ENCODE measurements at places on chromosomes 5 and 9.

GRCh38 chr9:137011907-137012675, 15.7 kb upstream of the CLIC3 start:
- no peak for DNase-seq

DNA sequence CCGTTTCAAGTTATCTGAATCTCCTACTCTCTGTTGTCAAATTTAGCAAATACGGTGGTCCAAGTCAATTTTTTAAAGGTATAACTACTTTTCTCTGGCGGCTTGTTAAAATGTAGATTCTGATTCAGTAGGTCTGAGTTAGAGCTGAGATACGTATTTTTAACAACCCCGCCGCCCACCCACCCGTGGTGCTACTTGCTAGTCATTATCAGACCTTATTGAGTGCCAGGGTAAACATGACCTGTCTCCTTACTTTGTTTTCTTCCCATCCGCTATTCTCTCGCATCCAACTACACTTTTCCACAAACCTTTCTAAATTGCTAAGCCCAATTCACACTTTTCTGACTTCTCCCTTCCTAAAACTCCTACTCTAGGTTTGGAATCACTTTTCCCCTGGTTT, 694 bp upstream of the PLAA start:
- no peak for DNase-seq

DNA sequence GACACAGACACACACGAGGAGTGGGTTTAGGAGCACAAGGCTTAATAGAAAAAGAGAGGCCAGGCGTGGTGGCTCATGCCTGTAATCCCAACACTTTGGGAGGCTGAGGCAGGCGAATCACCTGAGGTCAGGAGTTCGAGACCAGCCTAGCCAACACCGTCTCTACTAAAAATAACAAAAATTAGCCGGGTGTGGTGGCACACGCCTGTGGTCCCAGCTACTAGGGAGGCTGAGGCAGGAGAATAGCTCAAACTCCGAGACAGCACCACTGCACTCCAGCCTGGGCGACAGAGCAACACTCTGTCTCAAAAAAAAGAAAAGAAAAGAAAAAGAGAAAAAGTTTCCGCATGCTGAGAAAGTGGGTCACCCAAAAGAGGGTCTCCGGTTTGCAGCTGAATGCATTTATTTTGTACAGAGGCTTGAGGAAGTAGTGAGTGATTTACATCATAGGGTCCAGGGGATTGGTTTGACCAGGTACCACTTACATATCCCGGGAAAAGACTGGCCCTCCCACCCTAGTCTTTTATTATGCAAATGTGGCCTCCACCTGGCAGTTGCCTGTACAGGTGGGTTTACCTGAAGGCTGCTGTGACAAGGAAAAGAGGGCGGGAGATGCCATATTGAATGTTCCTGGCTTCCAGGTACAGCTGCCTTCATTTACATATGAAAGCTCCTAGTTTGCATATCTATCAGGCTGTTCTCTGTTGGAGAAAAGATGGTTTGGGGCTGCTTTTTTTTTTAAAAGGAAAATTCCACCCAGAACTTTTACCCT, 366.2 kb upstream of the GRAMD2B start:
- DNase-seq, result no peak

DNA sequence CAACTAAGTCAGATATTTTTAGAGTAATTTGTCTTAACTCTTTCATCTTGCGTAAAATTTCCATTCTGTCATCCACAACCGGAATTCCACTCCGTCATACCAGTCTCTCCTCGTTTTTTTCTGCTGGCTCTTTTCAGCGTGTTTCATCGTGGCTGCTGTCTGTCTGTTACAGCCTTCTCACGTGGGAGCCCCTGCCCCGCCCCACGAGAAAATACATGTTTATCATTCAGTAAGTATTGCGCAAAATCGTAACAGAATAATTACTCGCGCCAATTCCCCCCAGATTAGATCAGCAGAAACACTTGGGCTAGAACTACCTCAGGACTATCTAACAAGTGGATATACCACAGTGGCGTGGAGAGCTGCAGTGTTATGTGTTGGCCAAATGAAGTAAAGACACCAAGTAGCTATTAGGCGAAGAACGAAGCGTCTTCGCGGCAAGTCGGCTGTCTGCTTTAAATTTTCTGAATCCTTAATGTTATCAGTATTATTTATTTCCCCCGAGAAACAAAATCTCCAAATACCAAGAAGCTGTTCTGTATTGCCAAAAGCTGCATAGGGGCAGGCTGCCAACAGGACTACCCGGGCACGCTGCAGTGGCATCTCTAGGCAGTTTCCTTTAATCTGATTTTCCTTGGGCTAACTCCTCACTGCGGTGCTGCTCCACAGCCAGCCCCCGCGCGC, 566 bp upstream of the FOCAD start:
- no peak for DNase-seq

DNA sequence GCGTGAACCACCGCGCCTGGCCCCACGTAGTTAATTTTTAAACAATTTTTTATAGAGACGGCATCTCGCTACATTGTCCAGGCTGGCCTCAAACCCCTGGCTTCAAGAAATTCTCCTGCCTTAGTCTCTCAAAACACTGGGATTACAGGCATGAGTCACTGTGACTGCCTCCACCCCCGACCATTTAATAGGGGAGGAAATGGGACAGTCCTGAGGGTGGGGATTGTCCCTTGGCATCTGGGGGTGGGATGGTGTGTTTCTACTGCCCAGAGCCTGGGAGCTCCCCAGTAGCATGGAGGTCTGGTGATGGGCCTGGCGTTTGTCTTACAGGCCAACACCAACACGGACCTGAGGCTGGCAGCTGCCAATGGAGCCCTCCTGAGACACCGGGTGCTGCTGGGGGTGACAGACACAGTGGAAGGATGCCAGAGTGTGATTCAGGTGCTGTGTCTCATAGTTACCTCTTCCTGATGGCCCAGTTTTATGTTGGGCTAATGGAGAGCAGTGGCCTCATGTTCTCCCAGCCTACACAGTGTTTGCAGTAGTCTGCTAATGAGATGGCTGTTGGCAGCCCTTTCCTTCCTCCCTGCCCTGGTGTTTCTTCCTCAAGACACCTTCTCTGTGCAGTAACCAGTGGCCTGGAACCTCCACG, 22.5 kb downstream of the TMEM268 start:
- no peak for DNase-seq

GRCh38 chr9:2603621-2604020, 18.0 kb upstream of the VLDLR start:
- no peak for DNase-seq

DNA sequence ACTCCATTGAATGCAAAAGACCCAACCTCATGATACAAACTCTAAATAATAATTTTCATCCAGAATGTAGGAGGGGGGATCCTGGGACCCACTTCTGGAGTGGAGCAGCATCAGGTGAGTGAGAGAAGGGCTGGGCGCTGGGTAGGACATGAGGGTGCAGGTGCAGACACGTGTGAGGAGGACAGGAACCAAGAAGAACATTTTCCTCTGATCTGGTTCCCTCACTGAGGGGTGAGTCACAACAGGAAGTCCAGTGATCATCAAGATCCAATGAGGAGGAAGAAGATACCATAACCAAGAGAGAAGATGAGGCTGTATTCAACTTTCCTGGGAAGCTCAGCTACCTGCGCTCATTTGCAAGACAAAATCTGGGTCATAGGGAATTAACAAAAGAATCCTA, 57.4 kb downstream of the SFXN1 start:
- DNase-seq, result no peak

- DNase-seq, result no peak
These were observed 49.6 kb upstream of the TNFSF15 start for GRCh38 chr9:114855488-114855887.

DNA sequence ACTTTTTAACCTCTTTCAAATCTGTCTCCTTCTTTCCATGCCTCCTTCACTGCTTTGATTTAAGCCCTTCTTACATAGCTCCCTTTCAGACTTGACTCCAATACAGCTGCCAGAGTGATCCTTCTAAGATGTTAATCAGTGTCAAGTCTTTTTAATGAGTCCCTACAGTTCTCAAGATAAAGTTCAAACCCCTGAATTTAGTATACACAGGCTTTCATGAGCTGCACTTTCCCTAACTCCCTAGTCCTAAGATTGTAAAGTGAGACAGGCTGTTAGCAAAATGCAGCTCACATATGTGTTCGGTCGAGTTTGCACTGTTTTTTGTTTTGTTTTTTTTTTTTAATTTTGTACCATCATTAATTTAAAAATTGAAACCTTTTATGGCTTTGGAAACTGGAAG, 190.4 kb upstream of the VCAN start:
- DNase-seq, result no peak

DNA sequence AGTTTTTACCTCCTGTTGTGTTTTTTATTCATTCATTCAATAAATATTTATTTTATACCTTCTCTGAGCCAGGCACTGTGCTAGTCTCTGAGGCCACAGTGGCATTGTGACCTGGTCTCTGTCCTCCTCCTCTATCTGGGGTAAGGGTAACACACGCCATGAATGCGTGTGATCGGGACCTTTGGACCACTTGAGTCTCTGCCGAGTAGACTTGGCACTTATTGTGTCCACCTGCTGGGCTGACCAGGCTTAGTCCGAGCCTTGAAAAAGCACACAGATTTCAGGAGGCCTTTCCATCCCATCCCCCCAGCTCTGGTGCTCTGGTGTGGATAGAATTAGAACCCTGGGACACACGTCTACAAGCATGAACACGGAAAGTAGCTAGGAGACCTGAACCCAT, 58.7 kb downstream of the ERGIC1 start:
- DNase-seq, result no peak

- DNase-seq, result no peak
These were observed 44.6 kb downstream of the POC5 start for GRCh38 chr5:75672616-75673015.

DNA sequence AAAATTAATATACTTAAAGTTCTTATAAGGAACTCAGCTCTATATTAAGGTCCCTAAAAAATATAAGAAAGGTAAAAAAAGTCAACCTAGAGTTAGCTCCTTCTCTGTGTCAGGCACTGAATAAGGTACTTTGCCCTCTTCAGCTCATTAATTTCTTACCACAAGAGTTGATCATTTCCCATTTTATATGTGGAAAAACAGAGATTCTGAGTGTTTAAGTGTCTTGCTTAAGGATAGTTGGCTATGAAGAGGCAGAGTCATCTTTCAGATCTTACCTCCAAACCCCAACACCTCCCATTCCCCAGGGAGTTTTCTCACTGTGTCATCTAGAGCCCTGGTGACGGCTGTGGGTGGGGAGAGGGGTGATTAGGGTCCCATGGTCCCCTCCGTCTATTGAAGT, 40.6 kb downstream of the INSYN2B start:
- DNase-seq, result no peak

DNA sequence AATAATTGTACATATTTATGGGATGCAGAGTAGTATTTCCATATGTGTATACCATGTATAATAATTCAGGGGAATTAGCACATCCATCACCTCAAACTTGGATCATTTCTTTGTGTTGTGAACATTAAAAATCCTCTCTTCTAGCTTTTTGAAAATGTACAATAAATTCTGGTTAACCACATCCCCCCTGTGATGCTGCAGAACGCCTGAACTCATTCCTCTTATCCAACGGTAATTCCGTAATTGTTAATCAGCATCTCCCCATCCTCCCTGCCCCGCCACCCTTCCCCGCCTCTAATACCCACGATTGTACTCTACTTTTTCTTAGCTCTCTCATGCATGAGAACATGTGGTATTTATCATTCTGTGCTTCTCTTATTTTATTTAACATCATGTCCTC, 127.7 kb upstream of the ANKRD55 start:
- DNase-seq, result no peak

DNA sequence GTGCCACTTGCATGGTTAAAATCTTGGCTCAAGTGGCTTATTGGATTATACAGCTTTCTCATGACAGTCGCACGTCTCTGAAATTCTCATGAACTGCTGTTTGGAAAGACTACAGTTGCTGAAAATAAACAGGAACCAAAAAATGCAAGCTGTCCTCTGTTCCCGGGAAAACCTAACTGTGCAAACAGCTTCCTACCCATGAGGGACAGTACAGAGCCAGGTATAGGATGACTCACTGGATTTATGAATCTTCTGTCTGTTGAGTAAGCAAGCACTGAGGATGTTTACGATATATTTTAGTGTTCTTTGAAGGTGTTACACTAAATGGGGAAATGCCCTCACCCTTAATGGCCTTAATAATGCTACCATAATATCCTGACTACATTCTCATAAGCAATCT, 380.3 kb upstream of the TNC start:
- DNase-seq, result no peak
